Chondrocyte (in vitro differentiated cells): ENCODE measurements at places on chromosomes 1 and 21. TPM values are rescaled to one million over a fixed set of nuclear protein-coding genes. Genes with fewer than 3 reads are reported as not detected.

The COA6 gene
- total RNA-seq, result 16.0 to 25.0 TPM (median 16.1 TPM) in 3 replicates

The LMX1A gene
- not detected in 3 replicates for total RNA-seq

DNA sequence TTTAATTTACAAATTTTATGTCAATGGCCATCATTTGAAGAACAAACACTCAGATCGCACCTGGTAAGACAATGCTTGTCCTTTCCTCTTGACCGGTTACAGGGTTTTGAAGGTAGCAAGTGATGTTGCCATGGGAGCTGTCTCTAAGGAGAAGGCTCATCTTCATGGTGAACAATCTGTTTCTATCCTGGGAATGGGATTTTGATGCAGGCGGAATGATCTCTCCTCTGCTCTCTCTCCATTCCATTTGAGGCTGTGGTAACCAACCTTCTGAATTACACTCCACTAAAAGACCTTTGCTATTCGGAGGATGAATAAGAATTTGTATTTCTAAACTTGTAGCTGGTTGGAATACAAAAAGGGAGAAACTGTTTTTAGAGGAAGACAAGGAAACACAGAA lies 57.9 kb upstream of the SLC5A9 start:
- peaks cover 9% of the 10 kb centered on the region for H3K27me3 ChIP-seq
- H3K27ac ChIP-seq, result no peak overlapping the region
- H3K4me1 ChIP-seq, result no peaks in the 10 kb centered on the region
- H3K36me3 ChIP-seq, result peaks cover 1% of the 10 kb centered on the region
- DNase-seq, result no peak

- no peak overlapping the region for H3K4me3 ChIP-seq
- H3K27ac ChIP-seq, result no peak overlapping the region
- no peaks in the 10 kb centered on the region for H3K27me3 ChIP-seq
- DNase-seq, result no peak
- H3K4me1 ChIP-seq, result no peaks in the 10 kb centered on the region
- H3K36me3 ChIP-seq, result no peaks in the 10 kb centered on the region
These were observed 111.3 kb upstream of the WARS2 start for GRCh38 chr1:119251751-119252150.

DNA sequence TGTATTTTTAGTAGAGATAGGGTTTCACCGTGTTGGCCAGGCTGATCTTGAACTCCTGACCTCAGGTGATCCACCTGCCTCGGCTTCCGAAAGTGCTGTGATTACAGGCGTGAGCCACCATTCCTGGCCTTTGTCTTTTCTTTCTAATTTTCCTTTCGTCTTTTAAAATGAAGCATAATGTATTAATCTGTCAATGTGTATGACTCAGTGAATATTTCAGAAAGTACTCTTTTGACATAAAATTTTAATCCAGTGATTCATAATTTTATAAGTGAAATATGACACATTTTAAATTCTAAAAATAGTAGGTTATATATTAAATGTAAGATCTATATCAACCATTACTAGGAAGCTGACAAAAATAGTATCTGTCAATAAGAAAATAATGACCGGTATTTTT lies 1059.0 kb upstream of the PRMT6 start:
- no peak for DNase-seq
- no peak overlapping the region for H3K27ac ChIP-seq
- no peak overlapping the region for H3K4me3 ChIP-seq
- no peaks in the 10 kb centered on the region for H3K4me1 ChIP-seq
- H3K27me3 ChIP-seq, result no peaks in the 10 kb centered on the region

GRCh38 chr21:34360488-34361241 lies 3.1 kb upstream of the KCNE2 start:
- H3K27me3 ChIP-seq, result no peaks in the 10 kb centered on the region
- peaks cover 4% of the 10 kb centered on the region for H3K4me1 ChIP-seq
- no peak overlapping the region for H3K4me3 ChIP-seq
- DNase-seq, result no peak
- H3K36me3 ChIP-seq, result peaks cover 3% of the 10 kb centered on the region

The IGFN1 gene
- 0.24 to 1.9 TPM (median 1.6 TPM) in 3 replicates for total RNA-seq

DNA sequence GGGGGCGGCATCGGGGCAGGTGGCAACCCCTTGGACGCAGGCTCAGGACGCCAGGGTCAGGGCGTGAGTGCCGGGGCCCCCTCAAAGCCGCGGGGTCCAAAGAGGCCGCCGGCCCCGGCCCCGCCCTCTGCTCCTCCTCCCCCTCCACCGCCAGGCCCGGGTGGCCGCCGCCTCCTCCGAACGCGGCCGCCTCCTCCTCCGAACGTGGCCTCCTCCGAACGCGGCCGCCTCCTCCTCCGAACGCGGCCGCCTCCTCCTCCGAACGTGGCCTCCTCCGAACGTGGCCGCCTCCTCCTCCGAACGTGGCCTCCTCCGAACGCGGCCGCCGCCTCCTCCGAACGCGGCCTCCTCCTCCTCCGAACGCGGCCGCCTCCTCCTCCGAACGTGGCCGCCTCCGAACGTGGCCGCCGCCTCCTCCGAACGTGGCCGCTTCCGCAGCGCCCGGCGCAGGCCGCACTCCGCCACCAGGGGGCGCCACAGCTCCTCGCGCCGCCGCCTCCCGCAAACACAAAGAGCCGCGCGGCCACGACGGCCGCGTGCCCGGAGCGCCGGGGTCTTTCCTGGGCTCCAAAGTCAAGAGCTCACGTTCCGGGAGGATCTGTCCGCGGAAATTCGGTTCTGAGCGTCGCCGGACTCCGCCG lies 19.3 kb upstream of the SAMD11 start:
- DNase-seq, result peak; percentile 88
- peaks cover 6% of the 10 kb centered on the region for H3K27me3 ChIP-seq
- H3K27ac ChIP-seq, result peak overlapping the region; percentile 69
- H3K4me1 ChIP-seq, result peaks cover 13% of the 10 kb centered on the region
- no peaks in the 10 kb centered on the region for H3K36me3 ChIP-seq

GRCh38 chr1:226677027-226678020 lies 61.8 kb downstream of the ITPKB start:
- no peaks in the 10 kb centered on the region for H3K27me3 ChIP-seq
- H3K27ac ChIP-seq, result peak overlapping the region; percentile 85

The DSTYK gene
- 12.5 to 12.7 TPM (median 12.6 TPM) in 3 replicates for total RNA-seq

The PLA2G5 gene
- total RNA-seq, result not detected in 3 replicates
